Aorta (tissue), 5 donors: ENCODE measurements at places on chromosomes 1 and 21. TPM values are rescaled to one million over a fixed set of nuclear protein-coding genes. Genes with fewer than 3 reads are reported as not detected.

GRCh38 chr1:42313970-42314369, 21.1 kb downstream of the FOXJ3 start:
- DNase-seq, result no peak
- no peak overlapping the region for H3K4me3 ChIP-seq
- H3K27ac ChIP-seq, result no peak overlapping the region
- H3K27me3 ChIP-seq, result no peaks in the 10 kb centered on the region
- H3K36me3 ChIP-seq, result no peaks in the 10 kb centered on the region

GRCh38 chr1:60989749-60990713, 92.3 kb upstream of the NFIA start:
- H3K27me3 ChIP-seq, result no peaks in the 10 kb centered on the region
- DNase-seq, result peak; percentile 82
- H3K27ac ChIP-seq, result peak overlapping the region; percentile 8
- H3K36me3 ChIP-seq, result no peaks in the 10 kb centered on the region
- H3K4me1 ChIP-seq, result peaks cover 8% of the 10 kb centered on the region

DNA sequence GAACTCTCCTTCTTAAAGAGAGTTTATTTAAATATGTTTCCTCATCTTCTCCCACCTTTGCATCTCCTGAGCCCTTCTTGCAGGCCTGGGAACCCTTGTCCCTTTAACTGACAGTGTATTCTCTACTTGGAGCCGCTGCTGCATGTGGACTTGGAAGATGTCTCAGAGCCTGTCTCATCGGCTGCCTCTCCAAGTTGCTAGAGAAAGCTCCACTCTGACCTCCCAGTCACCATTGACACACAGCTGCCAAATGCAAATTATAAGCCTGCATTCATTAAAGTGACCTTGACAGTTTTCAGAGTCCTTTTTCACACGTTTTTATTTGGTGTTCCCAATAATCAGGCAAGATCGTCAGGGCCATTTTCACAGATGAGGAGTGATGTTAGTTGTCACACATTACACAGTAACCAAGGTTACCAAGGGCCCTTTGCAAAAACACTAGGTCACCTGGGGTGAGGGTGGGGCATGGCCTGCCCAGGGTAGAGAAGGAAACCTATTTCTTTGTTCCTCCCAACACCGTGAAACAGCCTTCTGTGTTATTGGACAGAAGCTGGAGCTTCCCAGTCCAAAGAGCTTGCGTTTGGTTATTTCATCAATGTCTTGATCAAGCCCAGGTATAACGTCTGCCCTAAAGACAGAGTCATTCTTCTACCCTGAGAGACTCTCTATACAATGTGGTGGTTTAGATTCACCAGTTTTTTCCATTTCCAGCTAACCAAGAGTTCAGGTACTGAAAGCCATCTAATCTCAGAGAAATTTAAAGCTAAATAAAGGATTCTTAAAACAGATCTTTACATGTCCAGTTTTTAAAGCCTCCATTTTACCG, 164.1 kb downstream of the GALNT2 start:
- no peaks in the 10 kb centered on the region for H3K36me3 ChIP-seq
- peaks cover 7% of the 10 kb centered on the region for H3K4me1 ChIP-seq
- DNase-seq, result no peak
- no peaks in the 10 kb centered on the region for H3K27me3 ChIP-seq

Gene F11R
- total RNA-seq, result 21.7 TPM

GRCh38 chr1:61337441-61337951, 255.1 kb downstream of the NFIA start:
- H3K27me3 ChIP-seq, result no peaks in the 10 kb centered on the region
- no peak overlapping the region for H3K4me3 ChIP-seq
- no peaks in the 10 kb centered on the region for H3K36me3 ChIP-seq
- peaks cover 4% of the 10 kb centered on the region for H3K4me1 ChIP-seq
- peak overlapping the region; percentile 94 for H3K27ac ChIP-seq

GRCh38 chr1:24329797-24330543, 10.8 kb downstream of the GRHL3 start:
- no peaks in the 10 kb centered on the region for H3K36me3 ChIP-seq
- no peaks in the 10 kb centered on the region for H3K27me3 ChIP-seq
- no peak overlapping the region for H3K4me3 ChIP-seq
- no peaks in the 10 kb centered on the region for H3K4me1 ChIP-seq
- no peak overlapping the region for H3K27ac ChIP-seq

- no peaks in the 10 kb centered on the region for H3K4me1 ChIP-seq
- H3K36me3 ChIP-seq, result no peaks in the 10 kb centered on the region
- H3K27me3 ChIP-seq, result no peaks in the 10 kb centered on the region
- DNase-seq, result peak; percentile 77
- H3K4me3 ChIP-seq, result no peak overlapping the region
- H3K27ac ChIP-seq, result peak overlapping the region; percentile 64
Observed at GRCh38 chr1:17588048-17588871, 48.8 kb downstream of the ARHGEF10L start.

- H3K36me3 ChIP-seq, result no peaks in the 10 kb centered on the region
- H3K27me3 ChIP-seq, result no peaks in the 10 kb centered on the region
- no peak overlapping the region for H3K27ac ChIP-seq
- DNase-seq, result no peak
- H3K4me1 ChIP-seq, result peaks cover 4% of the 10 kb centered on the region
Observed at GRCh38 chr1:41226815-41227434, 15.2 kb downstream of the SCMH1 start.

DNA sequence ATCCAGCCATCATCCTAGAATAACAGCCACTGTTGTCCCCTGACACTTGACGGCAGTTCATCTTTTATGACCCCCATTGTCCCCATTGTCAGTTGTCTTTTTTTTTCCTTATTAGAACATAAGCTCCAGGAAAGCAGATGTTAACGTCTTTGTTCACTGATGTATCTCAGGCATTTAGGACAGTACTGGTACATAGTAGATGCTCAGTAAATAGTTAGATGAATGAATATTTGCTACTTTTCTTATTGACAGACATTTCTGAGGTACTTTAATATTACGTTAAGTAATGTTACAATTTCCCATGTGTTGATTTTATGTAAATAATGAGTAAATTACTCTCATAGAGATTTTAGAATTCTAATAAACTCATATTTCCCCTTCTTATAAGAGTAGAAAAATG, 69.5 kb downstream of the ADARB1 start:
- no peak for DNase-seq
- H3K27ac ChIP-seq, result no peak overlapping the region
- H3K4me1 ChIP-seq, result peaks cover 2% of the 10 kb centered on the region

DNA sequence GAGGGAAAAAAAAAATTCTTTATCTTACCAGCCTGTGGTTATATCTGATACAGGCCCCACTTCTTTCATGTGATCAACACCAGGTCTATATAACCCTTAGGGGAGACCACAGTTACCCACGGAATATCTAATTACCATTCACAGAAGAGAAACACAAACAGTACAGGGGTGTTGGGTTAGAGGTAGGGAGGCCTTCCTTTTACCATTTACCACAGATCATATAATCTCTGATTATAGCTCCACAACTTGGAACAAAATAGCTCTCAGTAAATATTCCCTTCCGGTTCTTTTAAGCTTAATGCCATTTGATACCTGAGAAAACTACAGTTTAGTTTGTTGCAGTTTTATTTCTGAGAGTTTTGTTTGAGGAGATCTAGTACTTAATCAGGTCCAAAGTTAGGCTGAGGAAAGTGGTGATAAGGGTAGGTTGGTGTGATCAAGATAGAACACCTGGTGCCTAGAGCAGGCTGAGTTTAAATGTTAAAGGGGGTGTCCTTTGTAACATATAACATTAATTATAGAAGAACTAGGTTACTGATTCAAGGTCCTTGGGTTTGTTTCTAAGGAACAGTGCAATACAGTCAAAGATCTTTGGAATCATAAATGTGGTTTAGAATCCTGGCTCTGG, 14.1 kb downstream of the EPB41 start:
- H3K36me3 ChIP-seq, result no peaks in the 10 kb centered on the region
- H3K4me3 ChIP-seq, result no peak overlapping the region
- no peaks in the 10 kb centered on the region for H3K27me3 ChIP-seq
- H3K4me1 ChIP-seq, result no peaks in the 10 kb centered on the region

DNA sequence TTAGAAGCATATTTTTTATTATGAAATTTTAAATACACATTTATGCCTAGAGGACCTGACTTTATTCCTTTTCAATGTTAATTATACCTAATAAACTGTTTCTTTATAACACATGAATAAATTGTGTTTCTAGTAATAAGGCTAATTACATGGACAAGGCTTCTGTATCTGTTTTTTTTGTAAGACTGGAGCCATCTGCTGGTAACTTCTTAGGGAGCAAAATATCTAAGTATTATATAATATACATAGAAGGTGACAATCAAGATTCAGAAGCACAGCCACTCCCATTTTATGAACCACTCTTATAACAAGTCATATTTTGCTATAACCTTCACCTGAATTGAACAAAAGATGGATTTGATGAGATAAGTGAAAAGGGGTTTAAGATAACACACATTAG, 84.2 kb downstream of the LBR start:
- DNase-seq, result no peak
- no peaks in the 10 kb centered on the region for H3K4me1 ChIP-seq
- no peaks in the 10 kb centered on the region for H3K36me3 ChIP-seq
- H3K27me3 ChIP-seq, result no peaks in the 10 kb centered on the region
- no peak overlapping the region for H3K27ac ChIP-seq
- no peak overlapping the region for H3K4me3 ChIP-seq

Gene CFHR1
- 1.9 TPM for total RNA-seq

DNA sequence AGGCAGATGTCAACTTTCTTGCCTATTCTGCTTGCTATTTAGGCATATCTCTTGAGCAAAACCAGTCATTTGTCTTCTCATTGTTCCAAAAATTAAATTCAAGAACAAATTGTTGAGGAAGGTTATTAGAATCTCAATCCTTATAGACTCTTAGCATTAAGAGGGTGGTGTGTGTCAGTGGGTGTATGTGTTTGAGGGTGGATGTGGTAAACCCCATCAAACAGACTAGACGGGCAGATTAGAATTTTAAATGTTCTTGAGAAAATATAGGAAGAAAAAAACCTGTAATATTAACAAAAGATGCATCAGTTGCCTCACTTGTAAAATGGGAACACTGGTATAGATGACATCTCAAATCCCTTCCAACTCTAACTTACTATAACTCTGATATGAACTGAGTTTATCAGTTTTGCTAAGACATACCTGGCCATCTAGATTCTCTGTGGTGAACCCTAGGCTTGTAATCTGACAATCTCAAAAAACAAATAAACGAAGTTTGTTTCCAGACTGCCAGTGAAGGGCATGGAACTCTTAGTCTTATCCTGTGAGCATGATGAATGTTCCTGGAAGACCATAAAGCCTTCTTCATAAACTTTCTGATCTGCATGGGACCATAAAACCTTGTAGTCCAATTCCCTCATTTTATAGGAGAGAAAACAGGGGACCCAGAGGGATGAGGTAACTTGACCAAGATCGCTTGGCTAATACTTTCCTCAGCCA, 176.3 kb upstream of the SGIP1 start:
- H3K4me1 ChIP-seq, result no peaks in the 10 kb centered on the region
- no peak overlapping the region for H3K4me3 ChIP-seq
- no peaks in the 10 kb centered on the region for H3K27me3 ChIP-seq
- DNase-seq, result no peak
- no peak overlapping the region for H3K27ac ChIP-seq

DNA sequence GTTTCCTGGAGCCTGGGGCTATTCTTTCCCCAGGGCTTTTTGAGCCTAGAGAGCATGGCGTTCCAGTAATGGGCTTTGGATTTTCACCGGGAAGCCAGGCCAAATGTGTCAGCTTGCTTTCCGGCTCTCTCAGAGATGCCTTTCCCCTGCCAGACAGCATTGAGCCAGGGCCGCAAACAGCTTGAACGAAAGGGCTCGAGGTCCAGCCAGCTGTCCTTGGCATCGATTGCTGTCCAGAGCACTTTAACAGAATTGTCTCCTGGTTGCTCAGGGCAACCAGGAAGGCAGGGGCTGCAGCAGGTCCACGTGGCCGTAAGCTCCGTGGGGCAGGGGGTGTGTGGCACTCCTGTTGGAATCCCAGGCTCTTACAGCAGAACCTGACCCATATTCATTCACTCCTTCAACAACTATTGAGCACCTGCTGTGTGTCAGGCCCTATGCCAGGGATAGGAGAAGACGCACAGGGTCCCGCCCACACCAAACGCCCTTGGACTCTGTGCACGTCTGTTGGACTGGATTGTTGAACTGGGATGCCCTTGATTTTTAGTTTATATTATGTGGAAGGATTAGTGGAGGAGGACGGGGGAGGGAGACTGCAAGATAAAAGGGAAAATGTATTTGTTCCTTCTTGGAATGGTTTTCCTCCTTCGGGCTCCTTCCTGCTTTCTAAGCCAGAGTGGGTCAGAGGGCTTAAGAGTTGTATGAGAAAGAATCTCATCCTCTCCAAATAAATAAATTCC, 38.7 kb upstream of the EFHD2 start:
- H3K27me3 ChIP-seq, result no peaks in the 10 kb centered on the region

- H3K36me3 ChIP-seq, result no peaks in the 10 kb centered on the region
- H3K27me3 ChIP-seq, result no peaks in the 10 kb centered on the region
- H3K4me1 ChIP-seq, result no peaks in the 10 kb centered on the region
- H3K27ac ChIP-seq, result no peak overlapping the region
- no peak for DNase-seq
Observed at GRCh38 chr21:36478941-36479340, 981 bp downstream of the CLDN14 start.

Gene FCN3
- 2.7 TPM for total RNA-seq

Gene SEMA6C
- 25.2 TPM for total RNA-seq

- no peaks in the 10 kb centered on the region for H3K4me1 ChIP-seq
- H3K27me3 ChIP-seq, result no peaks in the 10 kb centered on the region
- H3K4me3 ChIP-seq, result no peak overlapping the region
- DNase-seq, result no peak
- no peaks in the 10 kb centered on the region for H3K36me3 ChIP-seq
- H3K27ac ChIP-seq, result no peak overlapping the region
Observed at GRCh38 chr21:30620080-30620479, 347 bp upstream of the KRTAP20-4 start.

GRCh38 chr21:45156459-45156858, 82.1 kb downstream of the ADARB1 start:
- no peak for DNase-seq
- no peak overlapping the region for H3K4me3 ChIP-seq
- H3K27ac ChIP-seq, result no peak overlapping the region
- H3K27me3 ChIP-seq, result no peaks in the 10 kb centered on the region
- no peaks in the 10 kb centered on the region for H3K4me1 ChIP-seq

Gene UTS2
- 0.26 TPM for total RNA-seq

DNA sequence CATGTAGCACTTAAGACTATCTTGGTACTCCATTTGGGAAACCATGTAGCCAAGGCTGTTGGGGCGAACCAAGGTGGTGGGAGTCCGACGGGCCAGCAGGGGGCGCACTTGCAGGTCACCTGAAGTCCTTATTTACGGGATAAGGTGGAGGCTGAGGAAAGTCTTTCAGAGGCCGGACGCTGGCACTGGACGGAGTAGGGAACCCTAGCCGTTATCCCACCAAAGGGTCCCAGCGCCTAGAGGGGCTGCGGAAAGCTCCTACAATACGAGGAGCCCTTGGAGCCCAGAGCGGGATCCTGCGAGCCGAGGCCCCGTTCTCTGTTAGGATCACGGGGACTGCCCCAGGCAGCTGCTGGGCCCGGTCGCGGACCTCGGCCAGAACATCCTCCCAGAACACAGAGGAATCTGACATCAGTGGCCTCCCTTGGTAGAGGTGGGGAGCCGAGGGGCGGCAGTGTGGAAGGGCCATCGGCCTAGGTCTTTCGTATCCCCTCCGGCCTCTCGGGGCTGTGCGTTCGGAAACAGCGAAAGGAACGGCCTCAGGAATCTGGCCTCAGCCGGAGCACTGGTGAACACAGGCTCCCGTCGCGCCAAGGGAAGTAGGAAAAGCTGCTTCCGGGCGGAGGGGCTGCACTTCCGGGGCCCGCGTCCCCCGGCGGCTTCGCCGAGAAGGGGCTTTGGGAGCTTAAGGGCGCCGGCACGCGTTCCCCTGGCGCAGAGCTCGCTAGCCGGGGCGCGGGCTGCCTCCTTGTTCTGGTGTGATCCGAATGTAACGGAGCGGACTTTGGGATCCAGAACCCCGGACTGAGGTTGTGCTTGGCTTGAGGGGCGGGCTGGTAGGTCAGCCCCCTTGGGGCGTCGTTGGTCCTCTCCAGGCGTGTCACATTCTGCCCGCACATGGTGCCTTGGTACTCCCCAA, 29.9 kb upstream of the RPTN start:
- H3K27me3 ChIP-seq, result no peaks in the 10 kb centered on the region
- no peaks in the 10 kb centered on the region for H3K36me3 ChIP-seq
- no peak overlapping the region for H3K27ac ChIP-seq
- peak; percentile 79 for DNase-seq
